ENCODE measurements at places on chromosomes 12 and 14.

DNA sequence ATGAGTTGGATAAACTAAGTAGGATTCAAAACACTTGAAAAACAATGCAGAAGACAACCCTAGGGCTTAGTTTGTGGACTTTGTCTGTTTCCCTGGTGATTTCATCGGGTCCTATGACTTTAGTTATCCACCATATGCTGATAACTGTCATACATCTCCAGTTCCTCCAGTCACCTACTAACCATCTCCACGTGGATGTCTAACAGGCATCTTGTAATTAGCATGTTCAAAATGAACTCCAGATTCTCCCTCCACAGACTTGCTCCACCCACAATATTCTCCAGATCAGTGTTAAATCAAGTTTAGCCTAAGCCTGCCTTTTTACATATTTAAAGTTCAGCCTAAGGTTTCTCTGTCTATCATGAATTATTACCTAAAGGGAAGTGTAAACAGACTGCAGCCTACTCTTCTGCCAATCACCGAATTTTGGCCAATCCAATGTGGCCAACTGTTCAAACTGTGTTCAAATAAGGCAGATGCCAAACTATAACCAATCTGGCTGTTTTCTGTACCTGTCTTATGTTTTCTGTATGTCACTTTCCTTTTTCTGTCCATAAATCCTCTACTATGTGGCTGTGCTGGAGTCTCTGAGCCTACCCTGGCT, 87.1 kb downstream of the PAX9 start:
- DNase-seq: no peak

GRCh38 chr14:94545131-94545841, 16.0 kb upstream of the SERPINA4 start:
- no peak for DNase-seq

GRCh38 chr12:44668443-44668842, 207.7 kb downstream of the NELL2 start:
- DNase-seq: no peak

GRCh38 chr12:121795034-121795968, 1.8 kb upstream of the RHOF start:
- DNase-seq: peak; percentile 86

DNA sequence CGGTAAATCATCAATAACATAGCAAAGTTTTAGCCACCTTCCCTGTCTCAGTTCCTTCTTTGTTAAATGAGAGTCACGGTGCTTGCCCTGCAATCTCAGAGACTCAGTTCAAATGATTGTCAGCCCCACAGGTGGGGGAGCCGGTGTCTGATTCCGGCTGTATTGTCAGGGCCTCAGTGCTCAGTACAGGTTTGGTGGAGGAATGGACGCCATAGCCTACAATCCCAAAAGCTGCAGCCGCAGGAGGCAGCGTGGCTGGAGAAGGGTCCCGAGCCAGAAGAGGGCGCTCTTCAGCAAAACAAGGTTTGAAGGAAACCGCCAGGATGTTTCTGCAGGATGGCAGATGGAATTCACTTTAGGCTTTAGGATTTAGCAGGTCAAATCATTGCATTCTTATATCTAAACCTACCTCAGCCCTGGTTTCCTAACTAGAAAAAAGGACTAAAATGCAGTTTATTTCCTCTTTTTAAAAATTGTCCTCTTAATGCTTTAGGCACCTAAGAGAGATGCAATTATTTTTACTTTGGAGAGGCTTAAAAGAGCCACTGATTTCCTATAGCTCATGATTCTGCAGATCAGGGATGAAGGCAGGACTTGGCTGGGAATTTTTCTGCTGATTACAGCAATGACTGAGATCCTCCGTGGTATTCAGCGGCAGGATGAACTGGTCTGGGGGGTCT, 29.2 kb downstream of the FOS start:
- DNase-seq: peak; percentile 70

- no peak for DNase-seq
Observed at GRCh38 chr14:55399183-55399582, 12.4 kb downstream of the ATG14 start.

- DNase-seq: no peak
Observed at GRCh38 chr14:31699809-31700208, 138.6 kb downstream of the NUBPL start.

- no peak for DNase-seq
Observed at GRCh38 chr12:110796952-110797351, 49.8 kb upstream of the CCDC63 start.
